ENCODE measurements at places on chromosomes 5 and 9.

DNA sequence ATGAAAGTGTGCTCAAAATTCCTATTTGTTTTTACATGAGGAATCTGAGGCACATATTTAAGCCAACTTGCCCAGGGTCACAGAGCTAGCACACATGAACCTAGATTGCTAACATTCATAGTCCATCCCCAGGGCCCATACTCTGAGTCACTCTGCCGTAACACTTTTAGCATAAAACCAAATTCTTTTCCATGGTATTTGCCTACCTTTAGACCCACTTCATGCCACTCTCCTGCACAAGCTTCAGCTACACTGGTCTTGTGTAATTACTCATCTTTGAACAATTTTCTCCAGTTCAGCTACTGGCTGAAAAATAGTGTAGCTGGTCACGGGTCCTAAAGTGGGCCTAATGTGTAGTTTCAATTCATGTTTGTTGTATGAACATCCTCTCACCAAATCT is 200.7 kb downstream of the SLC12A2 start:
- H3K36me3 ChIP-seq = no peaks in the 10 kb centered on the region
- no peaks in the 10 kb centered on the region for H3K27me3 ChIP-seq
- no peaks in the 10 kb centered on the region for H3K4me1 ChIP-seq
- no peak overlapping the region for H3K4me3 ChIP-seq

GRCh38 chr9:21597284-21597683 is 115.2 kb upstream of the IFNE start:
- no peak for DNase-seq
- no peaks in the 10 kb centered on the region for H3K36me3 ChIP-seq
- H3K4me1 ChIP-seq = no peaks in the 10 kb centered on the region
- no peaks in the 10 kb centered on the region for H3K27me3 ChIP-seq

DNA sequence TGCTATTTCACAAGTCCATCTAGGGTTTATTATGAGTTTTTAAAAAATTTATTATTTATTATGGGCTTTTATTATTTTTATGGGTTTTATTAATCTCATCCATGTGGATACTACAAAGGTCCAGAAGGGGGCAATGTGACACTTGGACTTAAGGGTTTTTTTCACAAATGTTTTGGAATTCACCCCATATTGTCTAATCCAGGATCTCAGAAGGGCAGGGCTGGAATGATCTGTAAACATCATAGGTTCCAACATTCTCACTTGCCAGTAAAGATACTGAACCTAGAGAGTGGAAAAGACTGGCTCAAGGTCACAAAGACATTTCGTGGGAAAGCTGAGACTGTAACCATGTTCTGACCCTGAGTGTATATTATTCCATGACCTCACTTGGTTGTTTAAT is 35.6 kb downstream of the NIM1K start:
- H3K27me3 ChIP-seq = no peaks in the 10 kb centered on the region
- H3K36me3 ChIP-seq = no peaks in the 10 kb centered on the region
- H3K4me3 ChIP-seq = no peak overlapping the region
- H3K4me1 ChIP-seq = no peaks in the 10 kb centered on the region
- no peak overlapping the region for H3K27ac ChIP-seq

GRCh38 chr9:137286975-137287383 is 9.5 kb downstream of the TOR4A start:
- DNase-seq = no peak
- no peaks in the 10 kb centered on the region for H3K27me3 ChIP-seq
- H3K4me1 ChIP-seq = no peaks in the 10 kb centered on the region
- no peaks in the 10 kb centered on the region for H3K36me3 ChIP-seq

All from esophagus muscularis mucosa (tissue), 4 donors.